ENCODE measurements at places on chromosomes 16 and 17.
A peak's percentile ranks its signal among the peaks of the same experiment; 100 is the strongest.

DNA sequence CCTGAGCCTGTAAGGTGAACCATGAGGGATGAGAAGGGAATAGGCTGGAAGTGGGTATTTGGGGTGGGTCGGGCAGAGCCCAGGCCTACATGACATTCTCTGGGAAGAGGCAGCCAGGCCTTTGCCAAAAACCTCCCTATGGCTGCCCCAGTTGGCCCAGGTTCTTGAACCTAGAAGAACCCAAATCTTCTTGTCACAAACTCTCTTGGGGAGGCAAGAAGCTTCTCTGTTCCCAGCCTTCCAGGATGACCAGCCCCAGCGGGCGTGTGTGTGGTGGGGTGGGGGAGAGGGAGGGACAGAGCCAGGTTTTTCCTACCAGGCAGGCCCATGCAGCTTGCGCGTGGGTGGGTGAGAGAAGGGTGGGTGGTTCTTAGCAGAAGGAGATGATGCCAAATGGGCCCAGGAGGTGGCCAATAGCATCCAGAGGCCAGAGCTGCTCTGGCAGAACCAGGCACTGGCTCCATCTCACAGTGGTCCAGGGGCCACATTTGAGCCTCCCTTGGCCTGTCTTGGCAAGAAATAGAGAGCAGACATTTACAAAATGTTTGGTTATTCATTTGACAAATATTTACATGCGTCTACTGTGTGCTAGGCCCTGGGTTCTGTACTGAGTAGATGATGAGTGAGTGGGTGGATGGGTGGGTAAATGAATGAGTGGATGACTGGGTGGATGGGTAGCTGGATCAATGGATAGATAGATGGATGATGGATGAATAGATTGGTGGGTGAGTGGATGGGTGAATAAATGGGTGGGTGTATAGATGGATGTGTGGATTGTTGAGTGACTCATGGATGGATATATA, 44.3 kb upstream of the PLCG2 start:
- DNase-seq = no peak

DNA sequence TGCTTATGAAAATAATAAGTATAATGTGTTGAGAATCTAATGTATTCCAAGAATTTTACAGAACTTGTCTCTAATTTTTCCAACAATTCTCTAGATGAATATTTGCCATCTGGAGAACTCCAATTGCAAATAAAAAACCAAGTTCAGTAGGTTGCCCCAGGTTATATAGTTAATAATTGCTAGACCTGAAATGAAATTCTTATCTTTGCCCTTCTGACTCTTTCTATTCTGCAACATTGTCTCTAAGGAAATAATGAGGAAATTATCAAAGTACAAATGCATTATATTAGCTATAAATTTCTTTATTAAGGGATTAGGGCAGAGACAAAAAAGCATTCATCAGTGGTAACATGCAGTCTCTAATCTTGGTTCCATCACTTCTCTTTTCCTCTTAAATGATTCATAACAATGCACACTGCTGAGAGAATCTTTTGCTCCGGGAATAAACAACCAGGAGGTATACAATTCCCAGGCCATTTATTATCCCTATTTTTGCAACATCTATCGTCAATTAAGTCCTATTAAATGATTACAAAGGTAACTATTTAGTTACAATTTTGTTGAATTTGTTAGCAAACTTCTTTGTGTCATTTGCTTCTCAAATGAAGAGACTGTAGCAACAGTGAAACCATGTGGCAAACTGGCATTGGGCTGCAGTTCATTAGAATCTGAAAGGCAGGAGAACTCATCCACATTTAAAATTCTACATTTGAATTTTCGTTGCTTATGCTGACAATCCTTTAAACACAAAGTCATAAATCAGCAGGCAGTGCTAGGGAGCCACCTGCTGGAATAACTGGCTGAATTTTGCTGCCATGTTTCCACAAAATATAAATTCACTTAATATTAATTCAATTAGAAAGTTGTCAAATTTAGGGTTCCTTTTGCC, 349.6 kb downstream of the KIF2B start:
- DNase-seq = no peak

DNA sequence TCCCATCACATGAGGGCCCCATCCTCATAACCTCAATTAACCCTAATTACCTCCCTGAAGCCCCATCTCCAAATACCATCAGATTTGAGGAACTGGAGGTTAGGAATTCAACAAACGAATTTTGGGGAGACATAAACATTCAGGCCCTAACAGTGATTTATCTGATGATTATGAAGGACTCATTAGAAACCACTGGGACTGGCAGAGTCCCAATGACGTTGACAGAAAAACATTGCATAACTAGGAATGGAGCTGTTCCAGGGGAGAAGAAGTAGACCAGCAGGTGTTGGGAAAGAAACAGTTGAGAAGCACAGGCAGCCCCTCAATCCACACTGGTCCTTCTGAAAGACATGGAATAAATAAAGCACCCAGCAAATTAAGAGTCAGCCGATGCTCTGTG, 282.0 kb downstream of the MAP2K4 start:
- no peak for DNase-seq

DNA sequence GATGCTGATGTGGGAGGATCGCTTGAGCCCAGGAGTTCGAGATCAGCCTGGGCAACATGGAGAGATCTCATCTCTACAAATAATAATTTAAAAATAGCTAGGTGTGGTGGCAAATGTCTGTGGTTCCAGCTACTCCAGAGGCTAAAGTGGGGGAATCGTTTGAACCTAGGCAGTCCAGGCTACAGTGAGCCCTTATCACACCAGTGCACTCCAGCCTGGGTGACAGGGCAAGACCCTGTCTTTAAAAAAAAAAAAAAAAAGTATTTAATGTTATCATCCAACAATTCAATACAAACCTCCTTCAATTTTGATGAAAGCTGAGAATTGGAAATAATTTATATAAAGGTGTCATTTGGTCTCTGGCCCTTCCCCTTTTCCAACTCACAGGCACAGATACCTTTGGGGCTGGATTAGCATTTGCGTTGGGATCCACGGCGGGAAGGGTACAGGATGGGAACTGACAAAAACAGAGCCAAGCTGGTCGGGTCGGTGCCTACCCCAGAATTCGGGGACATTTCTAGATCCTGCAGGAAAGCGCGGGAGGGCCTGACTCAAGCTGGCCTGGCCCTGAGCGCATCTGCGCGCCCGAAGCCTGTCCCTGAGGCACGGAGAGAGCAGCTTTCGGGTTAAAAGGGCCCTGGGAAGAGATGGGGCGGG, 860 bp upstream of the DCAF7 start:
- no peak for DNase-seq

- no peak for DNase-seq
Measured at GRCh38 chr17:45942284-45942683, 47.9 kb downstream of the MAPT start.

- no peak for DNase-seq
Measured at GRCh38 chr17:32302860-32303649, 37.4 kb downstream of the RHBDL3 start.

- no peak for DNase-seq
Measured at GRCh38 chr17:1785930-1786329, 24.1 kb downstream of the SERPINF1 start.

DNA sequence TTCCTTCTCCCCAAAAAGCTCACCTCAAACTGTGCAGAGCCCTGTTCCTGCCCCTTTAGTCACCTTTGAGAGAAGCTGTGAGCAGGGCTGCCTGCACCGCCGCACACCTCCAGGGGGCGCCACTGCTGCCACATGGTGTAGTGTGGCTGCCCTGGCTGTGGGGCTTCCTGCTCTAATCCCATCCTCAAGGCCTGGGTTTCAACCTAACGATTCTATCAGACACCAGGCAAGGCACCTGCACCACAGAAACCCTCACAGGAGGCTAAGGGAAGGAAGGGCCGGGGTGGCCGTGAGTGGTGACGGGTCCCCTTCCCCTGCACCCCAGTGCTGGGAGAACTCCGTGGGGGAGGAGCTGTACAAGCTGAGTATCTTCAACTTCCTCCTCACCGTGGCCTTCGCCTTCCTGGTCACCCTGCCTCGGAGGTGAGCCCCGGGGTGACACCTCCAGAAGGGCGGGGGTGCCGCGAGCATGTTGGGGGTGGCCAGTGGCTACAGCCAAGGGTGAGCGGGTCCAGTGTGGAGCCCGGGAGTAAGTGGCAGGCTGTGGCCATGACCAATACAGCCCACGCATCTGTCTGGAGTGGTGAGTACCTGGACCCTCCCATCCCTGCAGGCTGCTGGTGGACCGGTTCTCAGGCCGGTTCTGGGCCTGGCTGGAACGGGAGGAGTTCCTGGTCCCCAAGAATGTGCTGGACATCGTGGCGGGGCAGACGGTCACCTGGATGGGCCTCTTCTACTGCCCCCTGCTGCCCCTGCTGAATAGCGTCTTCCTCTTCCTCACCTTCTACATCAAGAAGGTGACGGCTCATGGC, 7.0 kb downstream of the TMC8 start:
- DNase-seq = peak; percentile 60

DNA sequence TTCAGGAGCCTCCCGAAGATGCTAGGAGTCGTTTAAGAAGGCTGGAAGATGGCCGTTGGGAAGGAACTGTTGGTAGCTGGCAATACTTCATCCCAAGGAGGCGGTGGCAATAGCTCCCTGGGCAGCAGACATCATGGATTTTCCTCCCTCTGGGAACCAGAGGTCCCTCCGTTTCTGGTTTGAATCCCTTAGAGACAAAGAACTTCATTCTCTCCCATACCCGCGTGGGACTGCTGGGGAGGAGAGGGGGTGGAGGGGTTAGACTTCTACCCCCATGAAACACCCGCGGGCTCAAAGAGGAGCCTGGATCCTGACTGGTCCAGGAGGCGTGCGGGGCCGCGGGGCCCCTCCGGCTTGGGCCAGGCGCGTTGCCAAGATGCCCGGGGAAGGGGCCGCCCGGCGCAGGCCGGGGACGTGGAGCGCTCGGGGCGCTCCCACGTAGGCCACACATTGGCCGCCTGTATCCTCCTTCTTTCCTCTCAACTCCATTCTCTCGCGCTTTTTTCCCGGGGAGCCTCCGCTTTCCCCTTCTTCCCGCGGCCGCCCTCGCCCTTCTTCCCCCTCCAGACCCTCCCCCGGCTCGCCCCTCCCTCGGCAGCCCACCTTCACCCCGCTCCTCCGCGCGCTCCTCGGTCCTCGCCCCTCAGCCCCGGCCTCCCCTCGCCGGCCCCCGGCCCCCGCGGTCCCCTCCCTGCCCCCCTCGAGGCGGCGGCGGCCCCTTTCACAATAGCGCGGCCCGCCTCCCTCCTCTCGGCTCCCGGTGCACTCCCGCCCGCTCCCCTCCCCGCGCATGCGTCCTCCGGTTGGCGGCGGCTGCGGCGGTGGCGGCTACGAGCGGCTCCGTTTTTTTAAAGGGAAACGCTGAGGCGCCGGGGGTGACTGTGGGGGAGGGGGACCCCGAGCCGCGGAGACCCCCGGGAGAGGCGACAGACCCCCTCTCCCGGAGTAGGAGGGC, at the start of gene MSL1:
TSS of gene MSL1 (plus strand) at position 791 of the 955 bp plus-strand sequence. CDS start 642 bp downstream, outside the sequence.
- DNase-seq = peak; percentile 88

- no peak for DNase-seq
Measured at GRCh38 chr17:8333281-8333680, 6.4 kb upstream of the ODF4 start.

DNA sequence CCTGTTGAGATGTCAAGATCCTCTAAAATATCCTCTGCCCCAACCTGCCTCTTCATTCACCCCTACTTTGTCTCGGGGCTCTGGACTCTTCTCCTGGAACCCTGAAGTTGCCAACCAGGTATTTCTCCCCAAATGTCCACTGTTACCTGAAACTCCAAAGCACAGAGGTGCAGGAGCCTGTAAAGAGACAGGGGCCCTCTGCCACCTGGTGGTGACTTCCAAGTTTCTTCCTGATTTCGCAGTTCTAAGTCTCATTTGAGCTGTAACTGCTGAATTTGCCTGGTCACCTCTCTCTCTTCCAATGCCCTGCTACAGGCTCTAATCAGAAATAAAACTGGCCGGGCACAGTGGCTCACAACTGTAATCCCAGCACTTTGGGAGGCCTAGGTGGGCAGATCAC, 77.1 kb upstream of the RCVRN start:
- DNase-seq = no peak

DNA sequence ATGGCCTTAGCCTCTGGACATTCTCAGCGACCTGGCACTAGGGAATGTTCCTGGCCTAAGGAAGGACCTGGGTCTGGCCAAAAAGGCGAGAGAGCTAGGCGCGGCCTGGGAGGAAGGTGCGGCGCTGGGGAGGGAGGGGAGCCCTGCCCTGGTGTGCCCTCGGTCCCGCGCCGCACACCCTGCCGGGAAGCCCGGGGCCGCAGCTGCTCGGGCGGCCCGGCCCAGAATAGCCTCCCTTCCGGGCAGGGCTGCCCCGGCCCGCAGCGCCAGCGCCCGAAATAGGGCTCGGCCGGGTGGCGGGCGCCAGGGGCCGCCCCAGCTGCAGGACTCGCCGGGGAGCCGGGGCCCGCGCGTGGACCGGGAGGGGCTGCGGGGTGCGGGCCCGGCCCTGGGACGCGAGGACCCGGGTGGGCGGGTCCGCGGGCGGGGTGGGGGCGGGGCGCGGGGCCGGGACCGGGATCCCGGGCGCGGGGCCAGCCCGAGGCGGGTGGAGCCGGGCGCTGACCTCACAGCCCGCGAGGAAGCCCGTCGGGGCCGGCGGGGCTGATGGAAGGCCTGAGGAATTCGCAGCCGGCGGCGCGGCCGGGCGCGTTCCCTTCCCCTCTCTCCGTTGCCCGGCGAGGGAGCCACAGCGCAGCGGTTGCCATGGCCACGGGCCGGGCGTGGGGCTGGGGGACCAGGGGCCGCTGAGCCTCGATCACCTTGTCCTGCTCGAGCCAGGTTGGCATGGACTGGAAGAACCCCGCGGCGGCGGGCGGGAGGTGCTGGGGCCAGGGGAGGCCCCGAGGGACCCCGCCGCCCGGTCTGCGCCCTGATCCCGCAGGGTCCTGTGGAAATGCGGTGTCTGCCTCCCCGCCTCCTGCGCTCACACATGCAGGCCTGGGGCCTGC, 18.1 kb downstream of the SOCS3 start:
- peak; percentile 40 for DNase-seq

DNA sequence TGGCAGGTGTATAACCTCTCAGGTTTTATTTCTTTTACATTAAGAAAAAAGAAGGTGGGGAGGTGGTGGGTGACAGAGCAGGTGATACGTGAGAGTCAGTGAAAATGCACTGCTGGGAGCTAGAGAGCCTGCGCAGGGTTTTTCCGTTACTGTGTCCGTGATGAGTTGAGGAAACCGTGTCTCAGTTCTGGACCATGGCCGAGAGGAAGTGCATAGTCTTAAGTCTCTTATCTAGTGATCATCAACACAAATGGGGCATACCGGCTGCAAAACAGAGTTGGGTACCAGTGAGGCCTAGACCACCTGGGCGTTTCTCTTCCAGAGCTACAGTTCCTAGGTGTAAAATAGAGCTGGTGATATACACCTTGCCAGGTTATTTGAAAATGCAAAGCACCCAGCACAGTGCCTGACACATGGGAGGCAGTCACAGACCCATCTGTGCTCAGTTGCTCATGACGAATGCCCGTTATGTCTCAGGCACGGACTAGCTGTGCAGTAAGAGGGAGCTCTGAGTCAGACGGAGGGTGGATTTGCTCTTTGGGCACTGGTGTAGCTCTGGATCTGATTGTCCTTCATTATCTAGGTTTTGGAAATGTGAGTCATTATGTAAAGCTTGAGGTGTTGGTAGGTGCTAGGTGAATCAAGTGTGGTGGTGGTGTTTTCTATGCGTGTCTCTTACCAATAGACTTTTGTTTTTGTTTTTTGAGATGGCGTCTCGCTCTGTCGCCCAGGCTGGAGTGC, 60.9 kb downstream of the RPTOR start:
- DNase-seq = peak; percentile 56

- no peak for DNase-seq
Measured at GRCh38 chr16:10616756-10617640, 36.6 kb upstream of the EMP2 start.

Measured in CD4-positive, alpha-beta T cell treated with Interleukin-6 for 4 hours (primary cell).